Activated effector memory CD4-positive, alpha-beta T cell treated with Interleukin-2 at 50 U/mL for 16 hours (primary cell): ENCODE measurements at places on chromosomes 7 and 10.

DNA sequence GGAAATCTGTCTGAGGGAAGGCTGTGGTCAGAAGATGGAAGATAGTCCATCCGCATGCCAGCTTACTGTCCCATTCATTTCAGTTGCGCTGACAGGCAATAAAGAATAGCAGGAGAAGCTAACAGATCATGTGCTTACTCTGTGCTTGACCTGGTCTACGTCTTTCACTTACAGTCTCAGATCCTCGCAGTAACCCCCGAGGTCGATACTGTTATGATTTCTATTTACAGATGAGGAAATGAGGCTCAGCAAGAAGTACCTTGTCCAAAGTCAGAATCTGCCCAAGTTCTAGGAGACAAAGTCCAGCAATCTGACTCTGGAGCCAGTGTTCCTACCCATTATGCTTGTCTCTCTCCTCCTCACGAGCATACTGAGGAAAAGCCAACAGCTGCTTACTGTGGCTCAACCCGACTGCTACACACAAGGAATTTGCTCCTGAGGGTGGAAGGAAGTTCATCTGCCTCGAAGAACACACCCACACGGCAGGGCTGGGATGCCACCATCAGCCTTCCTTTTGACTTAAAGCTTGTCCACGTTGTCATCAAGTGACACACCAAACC lies 74.2 kb downstream of the MINPP1 start:
- no peak for DNase-seq

GRCh38 chr7:148935451-148935850 lies 51.4 kb upstream of the EZH2 start:
- DNase-seq, result no peak

- no peak for DNase-seq
These were observed 46.5 kb downstream of the FAM171A1 start for GRCh38 chr10:15324611-15325010.

GRCh38 chr10:93591065-93591808 lies 9.8 kb downstream of the RBP4 start:
- DNase-seq, result no peak

DNA sequence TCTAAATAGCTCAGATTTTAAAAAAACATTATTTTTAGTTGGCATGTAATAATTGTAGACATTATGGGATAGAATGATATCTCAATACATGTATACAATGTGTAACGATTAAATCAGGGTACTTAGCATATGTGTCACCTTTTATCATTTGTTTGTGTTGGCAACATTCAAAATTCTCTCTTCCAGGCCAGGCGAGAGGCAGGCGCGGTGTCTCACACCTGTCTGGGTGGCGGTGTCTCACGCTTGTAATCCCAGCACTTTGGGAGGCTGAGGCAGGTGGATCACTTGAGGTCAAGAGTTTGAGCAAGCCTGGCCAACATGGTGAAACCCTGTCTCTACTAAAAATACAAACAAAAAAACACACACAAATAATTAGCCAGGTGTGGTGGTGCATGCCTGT lies 151.7 kb downstream of the RTKN2 start:
- no peak for DNase-seq

DNA sequence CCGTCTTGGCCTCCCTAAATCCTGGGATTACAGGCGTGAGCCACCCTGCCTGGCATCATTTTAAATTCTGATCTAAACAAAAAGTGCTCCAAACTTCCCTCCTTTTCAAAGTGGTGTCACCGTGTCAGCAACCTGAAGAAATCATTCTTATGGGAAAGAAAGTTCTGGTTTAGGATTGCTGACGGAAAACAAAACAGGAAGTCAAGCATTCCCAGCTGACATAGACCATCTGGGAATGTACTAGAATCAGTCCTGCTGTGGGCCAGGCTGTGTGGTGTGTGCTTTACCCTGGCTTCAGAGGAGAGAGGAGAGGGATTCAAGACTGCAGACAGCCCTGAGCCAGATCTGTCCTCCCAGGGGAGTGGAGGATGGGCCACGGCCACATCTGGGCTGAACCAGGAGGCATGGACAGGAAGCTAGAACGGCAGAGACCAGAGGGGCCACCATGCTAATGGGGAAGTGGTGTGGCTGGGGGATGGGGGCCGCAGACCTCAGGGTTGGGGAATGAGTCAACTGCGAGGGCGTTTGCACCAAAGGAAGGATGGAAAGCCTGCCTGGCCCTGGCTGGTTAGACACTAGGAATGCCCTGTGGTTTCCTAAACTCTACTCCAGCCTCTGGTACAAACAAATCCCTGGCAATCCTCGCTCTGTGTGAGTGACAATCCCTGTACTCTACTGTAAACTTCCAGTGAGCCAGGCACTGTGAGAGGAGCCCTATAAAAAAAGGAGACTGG lies 16.7 kb upstream of the CLIP2 start:
- DNase-seq, result no peak

DNA sequence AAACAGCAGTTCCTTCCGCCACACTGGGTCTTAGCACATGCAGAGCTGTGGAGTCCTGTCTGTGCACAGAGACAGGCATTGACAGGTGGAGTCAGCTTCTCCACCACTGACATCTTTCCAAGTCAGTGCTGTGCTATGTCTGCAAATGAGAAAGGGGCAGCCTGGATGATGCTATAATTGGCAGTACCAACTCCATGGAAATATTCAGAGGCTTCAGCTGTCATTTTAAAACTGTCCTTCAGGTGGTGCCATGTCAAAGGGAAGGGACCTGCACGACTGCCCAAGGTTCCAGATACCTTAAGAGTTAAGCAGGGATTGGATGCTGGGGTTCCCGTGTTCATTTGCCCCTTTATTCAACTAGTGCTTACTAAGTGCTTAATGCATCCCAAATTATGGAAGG lies 258.0 kb upstream of the PRKCQ start:
- DNase-seq, result no peak
